NCI-H1105 treated with DMSO at 0.1 percent for 48 hours (cell line): ENCODE measurements at places on chromosomes 1 and 21.
A peak's percentile ranks its signal among the peaks of the same experiment; 100 is the strongest.

DNA sequence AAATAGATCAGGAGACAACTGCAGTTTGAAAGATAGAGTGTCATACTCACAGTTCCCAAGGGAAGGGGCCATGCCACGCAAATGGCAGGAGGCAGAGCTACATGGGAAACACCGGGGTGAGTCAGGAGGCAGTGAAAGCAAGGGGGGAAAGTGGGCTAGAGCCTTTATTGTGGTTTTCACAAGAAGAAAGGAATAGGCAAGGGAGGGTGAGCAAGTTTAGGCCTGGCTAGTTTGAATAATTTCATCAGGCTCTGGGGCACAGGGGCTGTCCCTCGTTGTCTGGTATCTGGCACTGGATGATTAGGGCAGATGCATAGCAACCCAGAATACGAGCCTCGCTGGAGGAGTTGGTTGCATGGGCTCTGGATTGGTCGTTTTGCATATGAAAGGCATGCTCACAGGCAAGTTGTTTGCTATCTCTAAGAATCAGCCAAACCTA, 17.0 kb upstream of the ITLN2 start:
- DNase-seq = no peak

GRCh38 chr1:37732111-37732780, 32.7 kb downstream of the EPHA10 start:
- no peak for DNase-seq

DNA sequence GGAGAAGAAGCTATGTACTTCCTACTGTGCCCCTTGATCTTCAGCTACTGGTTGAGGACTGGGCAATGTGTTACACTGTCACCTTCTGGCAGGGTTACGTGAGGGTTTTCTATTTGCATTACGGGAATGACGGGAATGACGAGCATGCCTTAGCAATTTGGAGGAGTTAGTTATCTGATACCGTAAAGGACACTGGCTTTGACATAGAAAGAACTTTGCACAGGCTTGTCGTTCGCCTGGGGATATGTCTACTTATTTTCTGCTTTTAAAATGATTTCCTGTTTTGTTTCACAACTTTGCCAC, 19.8 kb upstream of the ACBD6 start:
- DNase-seq = no peak

- no peak for DNase-seq
Observed at GRCh38 chr1:18530587-18531502, 50.1 kb downstream of the KLHDC7A start.

DNA sequence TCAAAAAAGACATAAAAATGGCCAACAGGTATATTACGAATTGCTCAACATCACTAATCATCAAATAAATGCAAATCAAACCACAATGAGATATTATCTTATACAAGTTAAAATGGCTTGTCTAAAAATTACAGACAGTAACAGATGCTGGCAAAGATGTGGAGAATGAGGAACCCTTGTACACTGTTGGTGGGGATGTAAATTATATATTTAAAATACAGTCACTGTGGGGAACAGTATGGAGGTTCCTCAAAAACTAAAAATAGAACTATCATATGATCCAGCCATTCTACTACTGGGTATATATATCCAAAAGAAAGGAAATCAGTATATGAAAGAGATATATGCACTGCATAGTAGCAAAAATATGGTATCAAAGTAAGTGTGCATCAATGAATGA, 1037.2 kb upstream of the B3GALT2 start:
- no peak for DNase-seq

DNA sequence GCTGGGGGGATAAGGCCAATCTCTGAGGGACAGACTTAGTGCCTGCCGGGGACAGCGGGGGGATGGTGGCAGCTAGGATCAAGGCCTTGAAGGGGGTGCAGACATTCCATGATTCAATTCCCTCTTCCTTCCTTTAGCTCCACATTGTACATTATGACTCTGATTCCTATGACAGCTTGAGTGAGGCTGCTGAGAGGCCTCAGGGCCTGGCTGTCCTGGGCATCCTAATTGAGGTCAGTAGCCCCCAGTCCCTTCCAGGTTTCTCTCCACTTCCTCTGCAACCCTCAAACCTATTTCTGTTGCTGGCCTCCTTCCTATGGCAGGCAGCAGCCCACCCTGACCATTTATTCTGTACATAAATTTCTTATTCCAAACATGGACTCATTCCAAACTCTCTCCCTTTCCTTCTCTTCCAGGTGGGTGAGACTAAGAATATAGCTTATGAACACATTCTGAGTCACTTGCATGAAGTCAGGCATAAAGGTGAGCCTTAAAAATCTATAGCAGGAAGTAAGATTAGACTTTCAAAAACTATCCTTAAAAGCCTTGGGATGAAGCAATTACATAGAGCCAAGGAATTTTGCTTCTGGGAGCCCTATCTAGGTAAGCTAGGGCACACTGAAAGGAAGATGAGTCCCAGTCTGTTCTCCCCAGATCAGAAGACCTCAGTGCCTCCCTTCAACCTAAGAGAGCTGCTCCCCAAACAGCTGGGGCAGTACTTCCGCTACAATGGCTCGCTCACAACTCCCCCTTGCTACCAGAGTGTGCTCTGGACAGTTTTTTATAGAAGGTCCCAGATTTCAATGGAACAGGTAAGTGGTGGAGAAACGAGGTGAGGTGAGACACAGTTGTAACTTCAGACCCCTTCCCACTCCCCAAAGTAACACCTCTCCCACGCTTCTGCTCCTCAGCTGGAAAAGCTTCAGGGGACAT, 5.1 kb downstream of the CA14 start:
- DNase-seq = no peak

- no peak for DNase-seq
Observed at GRCh38 chr1:101100674-101101073, 75.1 kb upstream of the DPH5 start.

DNA sequence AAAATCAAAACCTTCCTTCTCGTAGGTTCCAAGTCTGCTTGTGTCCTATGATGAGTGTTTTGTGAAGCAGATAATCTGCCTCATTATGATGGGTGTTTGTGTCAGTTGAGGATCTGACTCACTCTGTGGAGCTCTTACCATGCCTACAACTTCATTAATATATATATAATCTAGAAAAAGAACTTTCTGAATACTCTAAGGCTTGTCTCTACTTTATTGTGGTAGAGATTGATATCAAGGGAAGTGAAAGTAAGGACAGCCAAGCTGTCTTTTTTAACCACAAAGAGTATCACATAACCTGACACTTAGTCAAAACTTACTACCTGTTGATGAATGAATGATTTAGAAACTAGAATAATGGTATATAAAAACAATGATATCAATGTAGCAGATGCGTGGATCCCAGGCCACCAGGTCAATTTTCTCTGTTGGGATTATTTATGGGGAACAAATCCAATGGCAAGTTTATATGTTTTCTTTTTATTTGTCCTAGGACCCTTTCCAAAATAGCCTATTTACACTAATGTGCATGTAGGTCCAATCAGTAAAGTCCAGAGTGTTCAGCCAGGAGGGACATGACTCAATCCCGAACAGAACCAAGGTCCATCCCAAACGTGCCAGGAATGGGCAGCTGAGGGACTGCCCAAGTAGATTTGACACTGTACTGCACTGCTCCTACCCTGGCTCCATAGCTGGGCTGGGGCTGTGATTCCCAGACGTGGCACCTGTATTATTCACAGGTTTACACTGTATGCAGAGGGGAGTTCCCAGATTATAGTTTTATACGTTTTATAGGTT, 182.3 kb upstream of the GREM2 start:
- DNase-seq = no peak

DNA sequence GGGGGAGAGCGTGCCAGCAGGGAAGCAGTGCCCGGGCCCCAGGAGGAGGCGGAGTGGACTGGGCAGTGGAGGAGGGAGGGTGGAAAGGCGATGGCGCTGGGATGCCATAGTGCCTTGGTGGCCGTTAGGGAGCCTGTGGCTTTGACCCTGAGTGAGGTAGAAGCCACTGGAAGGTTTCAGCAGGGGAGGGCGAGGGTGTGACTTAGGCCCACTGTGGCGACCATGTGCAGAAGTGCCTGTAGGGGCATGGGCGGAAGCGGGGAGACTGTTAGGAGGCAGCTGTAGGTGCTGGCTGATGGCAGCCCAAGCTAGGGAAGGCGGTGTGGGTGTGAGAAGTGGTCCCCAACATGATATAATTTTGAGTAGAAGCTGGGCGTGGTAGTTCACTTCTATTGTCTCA, 28.2 kb downstream of the LHX4 start:
- no peak for DNase-seq

DNA sequence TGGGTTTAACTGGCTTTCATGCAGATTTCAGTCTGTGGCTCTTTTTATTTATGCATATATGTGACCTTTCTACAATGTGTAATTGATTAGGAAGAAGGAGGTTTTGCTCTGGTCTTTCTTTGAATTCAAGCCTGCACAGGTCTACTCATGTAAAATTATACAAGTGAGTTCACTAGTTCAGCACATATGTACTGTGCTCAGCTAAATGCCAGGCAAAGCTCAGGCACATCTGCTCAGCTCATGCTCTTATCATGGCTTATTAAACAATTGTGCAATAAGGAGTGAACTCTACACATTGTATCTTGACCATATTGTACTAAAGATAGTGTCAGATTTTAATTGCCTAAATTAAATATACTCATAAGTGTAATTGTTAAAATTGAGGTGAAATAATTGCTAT, 378.4 kb downstream of the ADGRL2 start:
- DNase-seq = no peak

GRCh38 chr1:42950116-42950481, 8.6 kb downstream of the SLC2A1 start:
- DNase-seq = no peak

DNA sequence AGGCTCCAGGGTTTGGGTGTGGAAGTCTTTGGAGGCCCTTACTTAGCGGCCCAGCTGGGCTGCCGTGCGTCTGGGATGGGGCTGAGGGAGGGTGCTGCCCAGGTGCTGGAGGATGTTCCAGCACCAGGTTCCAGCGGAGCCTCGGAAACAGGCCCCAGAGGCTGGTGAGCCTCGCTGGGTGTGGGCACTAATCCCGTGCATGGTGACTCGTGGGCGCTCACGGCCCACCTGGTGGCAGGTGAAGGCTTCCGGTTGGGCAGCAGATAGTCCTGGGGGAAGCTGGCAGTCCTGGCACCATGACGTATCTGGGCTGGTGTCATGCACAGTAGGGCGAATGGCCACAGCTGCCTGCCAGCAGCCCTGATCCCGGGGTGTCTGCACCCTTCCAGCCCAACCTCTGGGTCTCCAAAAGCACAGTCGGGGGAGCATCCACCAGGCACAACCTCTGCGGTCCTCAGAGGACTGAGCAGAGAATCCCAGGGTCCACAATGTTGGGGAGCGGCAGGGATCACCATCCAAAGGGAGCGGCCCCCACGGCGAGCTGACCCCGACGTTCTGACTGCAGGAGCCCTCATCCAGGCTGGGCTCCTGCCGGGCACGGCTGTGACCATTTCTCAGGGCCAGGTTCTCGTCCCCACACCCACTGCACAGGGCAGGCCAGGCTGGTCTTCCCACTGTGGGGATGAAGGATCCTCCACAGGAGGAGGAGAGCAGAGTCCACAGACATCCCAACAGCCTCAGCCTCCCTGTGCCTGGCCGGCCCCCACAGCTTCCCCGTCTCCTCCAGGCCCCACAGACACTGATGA, 25.3 kb downstream of the FTCD start:
- DNase-seq = no peak

GRCh38 chr1:236083650-236084385, 18.9 kb upstream of the NID1 start:
- no peak for DNase-seq

DNA sequence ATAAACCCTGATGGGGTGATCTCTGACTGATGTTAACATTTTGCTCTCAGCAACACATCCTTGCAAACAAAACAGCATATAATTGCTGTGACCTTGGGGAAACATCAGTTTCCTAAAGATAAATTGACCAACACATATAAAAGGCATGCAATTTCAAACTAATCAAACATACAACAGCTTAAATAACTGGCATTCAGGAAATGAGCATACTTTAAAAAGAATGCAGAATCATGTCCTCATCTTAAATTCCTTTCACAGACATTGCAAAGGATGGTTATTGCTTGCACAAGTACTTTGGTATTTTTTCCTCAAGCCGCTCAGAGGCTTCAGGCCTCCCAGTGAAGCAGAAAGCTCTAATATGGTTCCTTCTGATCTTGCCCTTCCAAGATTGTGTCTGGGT, 53.4 kb upstream of the RGS18 start:
- no peak for DNase-seq

DNA sequence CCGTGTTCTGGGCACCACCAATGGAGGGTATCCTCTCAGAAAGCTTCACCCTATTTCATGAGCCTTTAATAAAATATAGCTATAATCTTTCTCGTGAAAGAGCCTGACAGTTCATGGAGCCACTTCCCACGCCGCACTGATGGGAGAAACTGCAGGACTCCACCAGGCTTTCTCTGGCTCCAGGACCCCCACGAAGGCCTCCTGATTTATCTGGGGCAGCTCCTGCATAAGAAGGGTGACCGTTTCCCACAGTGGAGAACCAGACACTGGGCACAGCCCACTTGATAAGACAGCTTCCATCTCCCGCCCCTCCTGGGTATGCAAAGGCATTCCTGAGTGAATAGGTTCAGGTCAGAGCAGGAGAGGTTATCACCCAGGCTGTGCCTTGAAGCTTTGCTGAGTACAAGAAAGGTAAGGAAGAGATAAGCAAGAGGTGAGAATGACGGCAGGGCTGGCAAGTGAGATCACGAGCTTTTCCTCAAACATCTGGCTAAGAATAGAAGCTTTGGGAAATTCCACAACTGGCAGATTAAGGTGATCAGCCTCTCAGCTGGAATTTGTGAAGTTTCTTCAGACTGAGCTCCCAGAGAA, 499.8 kb downstream of the KIF26B start:
- no peak for DNase-seq

GRCh38 chr21:36471254-36471723, 8.6 kb downstream of the CLDN14 start:
- DNase-seq = no peak

GRCh38 chr21:43369596-43370090, 57.3 kb downstream of the SIK1 start:
- no peak for DNase-seq

GRCh38 chr1:212512816-212513559, 80.3 kb downstream of the NENF start:
- no peak for DNase-seq

- no peak for DNase-seq
Observed at GRCh38 chr21:43318841-43319781, 107.8 kb downstream of the SIK1 start.

- no peak for DNase-seq
Observed at GRCh38 chr21:42739061-42739931, 85.9 kb downstream of the PDE9A start.

- no peak for DNase-seq
Observed at GRCh38 chr1:172870901-172871606, 179.7 kb downstream of the TNFSF18 start.

DNA sequence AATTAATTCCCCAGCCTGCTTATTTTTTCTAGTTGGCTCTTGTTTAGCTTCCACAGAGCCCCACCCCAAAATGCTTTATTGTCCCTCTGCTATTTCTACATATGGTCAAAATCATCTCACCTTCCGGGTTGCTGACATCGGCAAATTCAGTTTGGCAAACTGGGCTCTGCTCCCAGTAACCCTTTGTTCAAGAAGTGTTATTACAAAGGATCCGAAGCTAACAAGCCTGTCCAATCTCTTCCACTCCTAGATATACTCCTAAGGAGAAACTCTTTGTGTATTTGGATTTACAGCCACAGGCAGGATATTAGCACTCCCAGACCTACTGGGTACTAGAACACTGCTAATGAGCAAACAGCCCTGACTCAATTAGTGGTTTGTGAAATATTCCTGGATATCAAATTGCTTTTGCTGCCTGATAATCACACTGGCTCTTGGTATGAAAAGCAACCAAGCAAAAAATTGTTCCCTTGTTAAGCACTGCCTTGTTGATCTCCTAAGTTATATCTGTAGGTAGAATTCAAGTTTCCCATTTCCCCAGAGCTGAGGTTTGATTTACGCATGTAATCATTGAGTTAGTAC, 4.0 kb downstream of the JUN start:
- peak; percentile 100 for DNase-seq

GRCh38 chr1:170604065-170604464, 59.9 kb upstream of the PRRX1 start:
- no peak for DNase-seq
